ENCODE measurements at places on chromosomes 13 and 19. TPM values are rescaled to one million over a fixed set of nuclear protein-coding genes. Genes with fewer than 3 reads are reported as not detected.

The KLK4 gene
- not detected for total RNA-seq

The SSC5D gene
- total RNA-seq, result 1.7 TPM

The GRIN2D gene
- under 0.01 TPM for total RNA-seq

The NDUFA3 gene
- 7.9 TPM for total RNA-seq

The TYROBP gene
- not detected for total RNA-seq

The PRDX2 gene
- total RNA-seq, result 371 TPM

- H3K27ac ChIP-seq, result peak within 1 kb of the TSS; percentile 91
- H3K4me1 ChIP-seq, result no peaks in the 10 kb centered on the region
- H3K4me3 ChIP-seq, result peak within 1 kb of the TSS; percentile 57
- H3K27me3 ChIP-seq, result no peaks in the 10 kb centered on the region
- peak; percentile 95 for DNase-seq
Observed at GRCh38 chr19:48110350-48110966, at the start of gene PLA2G4C. Gene PLA2G4C, minus strand, starts transcription at chr19:48110817. Its CDS starts 4,288 bp downstream, at chr19:48106529.

GRCh38 chr19:16657384-16657783 lies 2.6 kb downstream of the SMIM7 start:
- no peaks in the 10 kb centered on the region for H3K27me3 ChIP-seq
- H3K27ac ChIP-seq, result no peak overlapping the region
- peaks cover 43% of the 10 kb centered on the region for H3K36me3 ChIP-seq
- DNase-seq, result no peak
- H3K4me3 ChIP-seq, result no peak overlapping the region

GRCh38 chr13:73952648-73953047 lies 181.6 kb downstream of the KLF12 start:
- H3K4me1 ChIP-seq, result peaks cover 2% of the 10 kb centered on the region
- H3K4me3 ChIP-seq, result no peak overlapping the region
- no peaks in the 10 kb centered on the region for H3K27me3 ChIP-seq
- H3K36me3 ChIP-seq, result no peaks in the 10 kb centered on the region
- peak; percentile 86 for DNase-seq
- H3K27ac ChIP-seq, result no peak overlapping the region

DNA sequence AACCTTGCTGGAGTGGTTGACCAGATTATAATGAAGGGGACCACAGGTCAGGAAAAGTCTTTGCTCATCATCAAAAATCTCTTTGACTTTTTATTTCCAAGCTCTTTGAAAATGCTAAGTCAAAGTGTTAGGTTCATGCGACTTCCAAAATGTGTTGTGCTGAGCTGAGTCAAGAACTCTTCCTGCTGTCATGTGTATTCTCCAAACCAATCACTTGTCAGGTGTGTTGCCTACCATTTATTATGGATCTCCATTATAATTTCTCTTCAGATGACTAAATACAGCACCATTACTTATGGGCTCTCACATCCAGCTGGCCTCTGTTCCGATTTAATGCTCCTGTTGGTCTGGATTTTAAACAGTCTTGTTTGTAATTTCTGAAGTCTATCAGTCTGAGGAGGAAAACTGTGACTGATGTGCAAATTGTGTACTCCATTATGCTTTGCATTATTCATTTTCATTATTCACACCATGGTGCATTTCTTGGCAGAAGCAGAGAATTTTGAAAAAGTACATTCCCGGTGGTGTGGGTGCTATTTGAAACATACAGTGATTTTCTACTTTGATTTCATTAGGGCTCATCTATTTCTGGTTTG lies 562.5 kb downstream of the LMO7 start:
- DNase-seq, result no peak
- H3K27me3 ChIP-seq, result no peaks in the 10 kb centered on the region
- H3K27ac ChIP-seq, result no peak overlapping the region
- no peak overlapping the region for H3K4me3 ChIP-seq

DNA sequence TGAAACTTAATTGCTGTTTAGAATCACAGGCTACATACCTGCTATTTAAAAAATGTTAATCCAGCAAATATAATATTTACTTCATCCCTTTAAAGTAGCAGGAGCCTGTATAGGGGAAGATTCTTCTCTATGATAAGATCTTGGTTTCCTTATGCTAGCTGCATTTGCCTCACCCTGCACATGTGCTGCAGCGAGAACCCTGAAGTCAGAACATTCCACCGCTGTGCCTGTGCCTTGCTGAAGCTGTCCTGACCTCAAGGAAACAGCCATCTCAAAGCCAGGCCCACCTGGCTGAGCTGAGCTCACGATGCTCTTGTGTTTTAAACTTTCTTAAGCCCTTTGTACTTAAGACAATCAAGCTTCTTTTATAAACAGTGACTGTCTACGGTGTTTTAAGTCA lies 355.0 kb upstream of the PCDH20 start:
- DNase-seq, result no peak
- no peaks in the 10 kb centered on the region for H3K27me3 ChIP-seq
- no peaks in the 10 kb centered on the region for H3K4me1 ChIP-seq
- no peaks in the 10 kb centered on the region for H3K36me3 ChIP-seq
- no peak overlapping the region for H3K4me3 ChIP-seq

- no peak overlapping the region for H3K27ac ChIP-seq
- no peaks in the 10 kb centered on the region for H3K4me1 ChIP-seq
- H3K36me3 ChIP-seq, result no peaks in the 10 kb centered on the region
- H3K27me3 ChIP-seq, result no peaks in the 10 kb centered on the region
- peak; percentile 2 for DNase-seq
Observed at GRCh38 chr13:38180126-38180525, 169.5 kb upstream of the UFM1 start.

- DNase-seq, result peak; percentile 70
- no peaks in the 10 kb centered on the region for H3K4me1 ChIP-seq
- no peaks in the 10 kb centered on the region for H3K36me3 ChIP-seq
- H3K4me3 ChIP-seq, result no peak overlapping the region
Observed at GRCh38 chr13:40671956-40672764, 5.7 kb upstream of the FOXO1 start.

- H3K27me3 ChIP-seq, result no peaks in the 10 kb centered on the region
- no peaks in the 10 kb centered on the region for H3K36me3 ChIP-seq
- H3K4me1 ChIP-seq, result no peaks in the 10 kb centered on the region
- H3K27ac ChIP-seq, result no peak overlapping the region
- H3K4me3 ChIP-seq, result no peak overlapping the region
Observed at GRCh38 chr13:104586051-104586746, 1520.0 kb upstream of the SLC10A2 start.

- H3K4me3 ChIP-seq, result peak overlapping the region; percentile 77
- H3K27me3 ChIP-seq, result no peaks in the 10 kb centered on the region
- H3K36me3 ChIP-seq, result no peaks in the 10 kb centered on the region
Observed at GRCh38 chr19:29812080-29812880, 489 bp downstream of the CCNE1 start.

DNA sequence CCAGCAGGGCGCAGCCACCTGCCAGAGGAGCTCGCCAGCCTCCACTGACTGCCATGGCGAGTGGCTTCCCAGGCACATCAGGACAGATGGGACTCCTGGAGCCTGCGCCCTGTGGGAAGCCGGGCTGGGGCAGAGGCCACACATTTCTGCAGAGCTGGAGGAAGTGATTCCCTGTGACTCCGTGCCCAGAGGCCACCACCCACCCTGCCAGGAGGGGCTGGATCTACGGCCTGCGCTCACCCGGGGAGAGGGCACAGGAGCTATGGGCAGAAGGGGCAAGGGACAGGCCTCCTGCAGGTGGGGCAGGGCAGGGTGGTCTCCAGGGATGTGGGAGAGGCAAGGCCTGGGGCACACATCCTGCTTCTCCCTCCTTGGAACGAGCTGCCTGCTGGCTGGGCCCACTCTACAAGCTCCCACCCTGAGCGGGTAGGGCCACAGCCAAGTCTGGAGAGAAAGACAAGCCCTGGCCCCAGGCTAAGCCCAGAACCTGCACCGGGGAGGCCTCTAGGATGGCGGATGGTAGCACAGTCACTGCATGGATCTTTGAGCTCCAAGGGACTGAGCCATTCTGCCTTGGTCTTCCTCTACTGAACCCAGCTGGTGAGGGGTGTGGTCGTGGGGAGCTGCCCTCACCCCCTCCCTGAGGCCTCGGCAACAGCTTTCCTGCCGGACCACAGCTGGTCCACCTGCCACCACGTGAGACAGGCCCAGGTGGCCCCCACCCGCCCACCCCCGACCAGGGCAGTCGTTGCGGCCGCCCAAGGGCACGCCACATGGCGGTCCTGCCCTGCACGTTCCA lies 40.6 kb downstream of the CEBPG start:
- no peaks in the 10 kb centered on the region for H3K4me1 ChIP-seq
- no peaks in the 10 kb centered on the region for H3K36me3 ChIP-seq
- no peak overlapping the region for H3K4me3 ChIP-seq
- no peaks in the 10 kb centered on the region for H3K27me3 ChIP-seq
- H3K27ac ChIP-seq, result no peak overlapping the region

DNA sequence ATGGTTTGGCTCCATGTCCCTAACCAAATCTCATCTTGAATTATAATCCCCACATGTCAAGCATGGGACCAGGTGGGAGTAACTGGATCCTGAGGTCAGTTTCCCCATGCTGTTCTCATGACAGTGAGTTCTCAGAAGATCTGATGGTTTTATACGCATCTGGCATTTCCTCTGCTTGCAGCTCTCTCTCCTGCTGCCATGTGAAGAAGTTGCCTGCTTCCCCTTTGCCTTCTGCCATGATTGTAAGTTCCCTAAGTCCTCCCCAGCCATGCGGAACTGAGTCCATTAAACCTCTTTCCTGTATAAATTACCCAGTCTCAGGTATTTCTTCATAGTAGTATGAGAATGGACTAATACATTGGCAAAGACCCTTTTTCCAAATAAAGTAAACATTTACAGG lies 96.8 kb downstream of the TSHZ3 start:
- no peak for DNase-seq
- no peaks in the 10 kb centered on the region for H3K27me3 ChIP-seq
- no peak overlapping the region for H3K4me3 ChIP-seq
- no peak overlapping the region for H3K27ac ChIP-seq
- no peaks in the 10 kb centered on the region for H3K36me3 ChIP-seq

DNA sequence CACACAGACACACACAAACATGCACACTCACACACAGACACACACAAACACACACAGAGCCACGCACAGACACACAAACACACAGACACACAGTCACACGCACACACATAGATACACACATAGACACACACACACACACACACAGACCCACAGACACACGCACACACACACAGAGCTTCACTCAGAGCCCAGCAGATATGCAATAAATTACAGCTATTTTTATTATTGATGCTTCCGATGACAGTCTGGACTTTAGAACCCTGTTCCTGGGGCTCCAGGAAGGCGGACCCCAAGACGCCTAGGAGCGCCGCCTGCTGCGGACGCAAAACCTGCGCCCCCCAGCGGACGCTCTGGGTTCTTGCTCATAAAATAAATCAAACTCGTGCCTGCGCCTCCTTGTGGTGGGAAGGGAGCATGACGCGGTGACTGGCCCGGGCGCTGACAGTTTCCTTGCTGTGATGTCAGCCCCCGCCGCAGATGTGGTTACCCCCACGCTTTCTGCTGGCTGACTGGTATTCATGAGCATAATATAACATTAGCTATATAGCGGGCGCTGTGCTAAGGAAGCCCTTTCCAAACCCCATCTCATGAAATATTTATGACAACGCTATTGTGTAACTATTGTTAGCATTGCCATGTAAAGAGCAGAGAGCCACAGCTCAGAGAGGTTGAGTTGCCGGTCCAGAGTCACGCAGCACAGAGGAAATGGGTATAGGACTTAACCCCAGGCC lies 64.4 kb upstream of the TM9SF2 start:
- DNase-seq, result peak; percentile 83
- peaks cover 3% of the 10 kb centered on the region for H3K4me1 ChIP-seq
- no peak overlapping the region for H3K4me3 ChIP-seq
- H3K36me3 ChIP-seq, result no peaks in the 10 kb centered on the region

DNA sequence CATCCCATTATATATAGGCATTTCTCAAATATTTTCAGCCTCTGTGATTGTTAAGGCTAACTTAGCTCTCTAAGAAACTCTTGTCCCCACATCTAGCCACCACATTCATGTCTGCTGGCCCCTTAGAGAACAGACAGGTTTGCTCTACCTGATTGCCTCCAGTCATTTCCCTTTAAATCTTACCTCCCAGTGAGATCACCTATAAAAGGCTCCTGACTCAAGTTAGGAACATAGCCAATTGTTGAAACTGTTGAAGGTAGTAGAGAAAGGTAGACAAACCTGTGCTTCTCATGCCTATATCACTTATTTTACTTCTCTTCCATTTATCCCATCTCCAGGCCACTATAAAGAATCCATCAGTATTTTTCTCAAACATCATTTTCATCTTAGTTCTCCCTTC lies 771.4 kb downstream of the DIAPH3 start:
- H3K27me3 ChIP-seq, result no peaks in the 10 kb centered on the region
- no peaks in the 10 kb centered on the region for H3K36me3 ChIP-seq

DNA sequence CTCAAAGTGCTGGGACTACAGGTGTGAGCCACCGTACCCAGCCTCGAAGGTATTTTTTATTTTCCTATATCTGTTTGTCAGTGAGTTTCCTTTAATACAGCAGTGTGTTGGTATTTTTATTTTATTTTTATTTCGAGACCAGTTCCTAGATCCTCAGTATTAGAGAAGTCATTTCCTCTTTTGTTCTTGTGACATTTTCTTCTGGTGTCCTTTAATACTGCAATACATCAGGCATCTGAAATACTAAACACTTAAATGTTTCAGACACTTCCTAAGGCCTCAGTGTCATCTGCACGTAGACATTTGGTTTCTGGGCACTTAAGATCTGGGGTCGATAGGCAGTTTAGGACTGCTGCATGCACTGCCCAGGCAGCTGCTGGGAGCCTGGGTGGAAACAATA lies 22.5 kb downstream of the GATAD2A start:
- DNase-seq, result no peak
- no peaks in the 10 kb centered on the region for H3K27me3 ChIP-seq
- H3K4me1 ChIP-seq, result no peaks in the 10 kb centered on the region
- H3K4me3 ChIP-seq, result no peak overlapping the region

DNA sequence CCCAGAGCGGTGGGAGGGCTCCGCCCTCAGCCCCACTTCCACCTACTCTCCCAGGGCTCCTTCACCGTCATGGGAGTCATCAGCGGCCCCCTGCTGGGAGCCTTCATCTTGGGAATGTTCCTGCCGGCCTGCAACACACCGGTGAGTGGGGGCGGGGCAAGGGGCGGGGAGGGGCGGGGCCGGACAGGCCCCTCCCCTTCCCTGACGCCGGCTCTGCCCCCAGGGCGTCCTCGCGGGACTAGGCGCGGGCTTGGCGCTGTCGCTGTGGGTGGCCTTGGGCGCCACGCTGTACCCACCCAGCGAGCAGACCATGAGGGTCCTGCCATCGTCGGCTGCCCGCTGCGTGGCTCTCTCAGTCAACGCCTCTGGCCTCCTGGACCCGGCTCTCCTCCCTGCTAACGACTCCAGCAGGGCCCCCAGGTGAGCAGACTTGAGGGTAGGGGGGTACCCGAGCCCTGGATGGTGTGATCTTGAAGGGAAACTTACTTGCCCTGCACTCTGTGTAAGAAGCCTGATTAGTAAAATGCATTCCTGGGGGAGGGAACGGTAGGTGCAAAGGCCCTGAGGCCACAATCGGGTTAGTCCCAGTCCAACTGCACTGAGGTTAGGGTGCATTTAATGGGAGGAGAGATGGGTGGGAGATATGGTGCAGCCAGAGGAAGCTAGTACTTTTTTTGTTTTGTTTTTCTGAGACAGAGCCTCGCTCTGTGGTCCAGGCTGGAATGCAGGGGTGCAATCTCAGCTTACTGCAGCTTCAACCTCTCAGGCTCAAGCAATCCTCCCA lies 12.1 kb downstream of the SLC5A5 start:
- no peaks in the 10 kb centered on the region for H3K36me3 ChIP-seq
- peaks cover 3% of the 10 kb centered on the region for H3K27me3 ChIP-seq
- no peaks in the 10 kb centered on the region for H3K4me1 ChIP-seq
- DNase-seq, result no peak
- H3K4me3 ChIP-seq, result no peak overlapping the region
